ENCODE measurements at places on chromosomes 1 and 21. TPM values are rescaled to one million over a fixed set of nuclear protein-coding genes. Genes with fewer than 3 reads are reported as not detected.

DNA sequence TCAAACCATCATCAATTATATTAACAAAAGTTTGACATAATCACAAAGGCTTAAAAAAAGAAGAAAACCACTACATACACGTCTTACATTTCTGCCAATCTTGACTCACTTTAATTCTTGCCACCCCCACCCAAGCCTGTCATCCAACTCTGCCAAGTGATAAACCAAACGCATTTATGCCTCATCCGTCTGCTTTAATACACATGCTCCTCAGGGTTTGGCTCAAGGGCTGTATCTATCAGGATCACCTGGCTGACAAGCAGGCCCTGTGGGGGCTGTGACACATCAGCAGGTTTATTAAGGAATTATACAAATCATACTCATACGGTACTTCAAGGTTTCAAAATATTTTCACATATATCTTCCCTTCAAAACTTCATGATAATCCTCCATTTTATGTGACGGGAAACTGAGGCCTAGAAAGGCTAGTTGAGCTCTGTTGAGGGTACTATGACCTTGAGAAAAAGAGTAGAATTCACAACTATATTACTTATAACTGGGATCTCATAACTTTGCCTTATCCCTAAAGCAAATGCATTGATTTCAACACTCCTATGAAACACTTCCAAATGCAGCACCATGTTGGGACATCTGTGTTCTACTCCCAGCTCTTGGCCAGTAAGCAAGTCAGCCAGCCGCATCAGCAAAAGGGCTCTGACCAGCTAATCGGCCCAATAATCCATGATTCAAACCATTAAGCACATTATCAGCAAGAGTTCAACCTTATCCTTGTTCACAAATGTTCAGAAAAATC lies 8.7 kb downstream of the SORT1 start:
- DNase-seq, result no peak

- DNase-seq, result no peak
These were observed 259.2 kb downstream of the NUF2 start for GRCh38 chr1:163580926-163581325.

GRCh38 chr1:203934651-203935050 lies 73.3 kb downstream of the SNRPE start:
- no peak for DNase-seq

GRCh38 chr1:203691447-203691846 lies 64.8 kb downstream of the ATP2B4 start:
- no peak for DNase-seq

DNA sequence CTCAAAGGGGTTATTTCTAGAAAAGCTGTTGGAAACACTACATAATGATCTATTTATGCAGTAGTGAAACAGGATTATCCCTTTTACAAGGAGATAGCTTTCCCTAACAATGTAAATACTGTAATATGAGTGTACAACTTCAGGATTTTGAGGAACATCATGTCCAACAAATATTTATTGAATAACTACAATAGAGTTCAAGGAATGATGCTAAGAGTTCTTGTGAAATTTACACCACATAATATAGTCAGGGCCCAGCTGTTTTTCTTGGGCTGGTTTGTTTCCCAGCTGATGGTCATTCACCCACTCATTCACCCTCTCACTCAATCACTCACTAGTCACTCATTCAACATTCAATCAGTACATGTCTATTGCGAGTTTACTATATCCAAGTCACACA lies 12.3 kb upstream of the LYPLAL1 start:
- DNase-seq, result no peak

LCE1C gene
- polyA plus RNA-seq, result not detected

IL24 gene
- not detected for polyA plus RNA-seq

KIF2C gene
- polyA plus RNA-seq, result 11.3 TPM

TAF12 gene
- 28.4 TPM for polyA plus RNA-seq

ADORA3 gene
- 0.61 TPM for polyA plus RNA-seq
